MV-4-11 (cell line): ENCODE measurements at places on chromosomes 13 and 19.

- peak; percentile 54 for DNase-seq
Measured at GRCh38 chr19:8643860-8644653, 13.6 kb downstream of the NFILZ start.

GRCh38 chr13:49669735-49670309, 21.5 kb downstream of the EBPL start:
- peak; percentile 36 for DNase-seq

GRCh38 chr19:14347999-14348889, 33.0 kb upstream of the ADGRE5 start:
- DNase-seq: peak; percentile 41

DNA sequence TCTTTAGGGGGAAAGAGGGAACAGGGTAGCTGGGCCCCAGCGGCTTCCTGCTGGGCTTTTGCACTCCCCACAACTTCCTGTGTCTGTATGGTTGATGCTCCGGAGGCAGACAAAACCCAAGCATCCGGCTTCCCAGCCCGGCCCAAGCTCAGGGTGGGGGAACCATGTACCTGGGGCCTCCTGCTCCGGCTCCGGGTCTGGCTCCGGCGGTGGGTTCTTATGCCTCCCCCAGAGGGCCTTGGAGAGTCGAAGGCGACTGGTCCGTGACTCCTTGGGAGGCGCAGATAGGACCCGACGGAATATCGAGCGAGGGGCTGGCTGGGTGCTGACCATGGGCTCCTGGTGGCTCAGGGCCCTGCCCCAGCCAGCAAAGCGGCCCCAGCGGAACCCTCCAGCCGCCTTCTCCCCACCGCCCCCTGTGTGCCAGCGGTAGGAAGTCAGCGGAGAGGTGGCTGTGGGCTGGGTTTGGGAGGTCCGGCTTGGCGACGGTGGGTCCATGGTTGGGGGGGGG, 428 bp downstream of the RASAL3 start:
- peak; percentile 80 for DNase-seq

DNA sequence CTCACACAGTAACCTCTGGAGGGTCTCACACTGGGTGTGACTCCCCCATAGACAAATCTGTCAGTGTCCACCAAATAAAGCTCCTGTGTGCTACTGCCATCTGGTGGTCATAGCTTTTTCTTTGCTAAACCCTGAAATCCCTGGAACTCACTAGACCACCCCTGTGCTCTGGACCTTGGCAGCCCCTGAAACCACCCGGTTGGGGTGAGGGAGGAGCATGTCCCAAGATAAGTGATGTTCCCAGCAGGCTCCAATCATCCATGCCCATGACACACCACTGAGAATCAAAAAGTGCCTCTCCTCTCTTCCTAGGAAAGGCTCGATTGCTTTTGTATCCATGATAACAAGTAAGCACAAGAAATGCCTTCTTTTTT, 6.5 kb upstream of the HSD17B14 start:
- DNase-seq: peak; percentile 26

DNA sequence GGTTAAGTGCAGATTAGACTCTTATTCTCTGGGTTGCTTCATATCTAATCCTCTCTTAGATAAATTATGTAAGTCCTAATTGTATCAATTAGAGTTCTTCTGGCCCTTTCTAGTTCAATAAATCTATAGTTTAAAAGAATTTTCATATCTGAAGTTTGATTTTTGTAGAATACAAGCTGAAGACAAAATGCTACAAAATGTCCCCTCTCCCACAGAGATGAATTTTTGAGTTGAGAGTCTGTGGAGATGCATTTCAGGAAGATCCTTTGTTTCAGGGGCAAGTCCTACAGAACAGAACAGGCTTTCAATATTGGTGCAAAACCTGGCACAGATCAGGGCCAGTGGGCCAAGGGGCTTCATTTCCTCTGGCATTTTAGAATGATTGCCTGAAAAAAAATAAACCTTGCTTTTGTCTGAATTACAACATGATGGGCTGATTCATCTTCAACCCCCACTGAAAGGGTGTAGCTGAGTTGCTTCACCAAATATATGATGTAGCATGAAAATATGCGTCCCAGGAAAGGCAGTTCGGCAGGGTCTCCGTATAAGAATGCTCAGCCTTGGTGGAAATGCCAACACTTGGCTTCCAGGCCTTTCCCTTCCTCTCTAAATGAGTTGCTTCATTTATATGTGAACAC, 6.4 kb upstream of the IPO5 start:
- no peak for DNase-seq

- peak; percentile 57 for DNase-seq
Measured at GRCh38 chr13:41054212-41054877, 7.0 kb upstream of the WBP4 start.

DNA sequence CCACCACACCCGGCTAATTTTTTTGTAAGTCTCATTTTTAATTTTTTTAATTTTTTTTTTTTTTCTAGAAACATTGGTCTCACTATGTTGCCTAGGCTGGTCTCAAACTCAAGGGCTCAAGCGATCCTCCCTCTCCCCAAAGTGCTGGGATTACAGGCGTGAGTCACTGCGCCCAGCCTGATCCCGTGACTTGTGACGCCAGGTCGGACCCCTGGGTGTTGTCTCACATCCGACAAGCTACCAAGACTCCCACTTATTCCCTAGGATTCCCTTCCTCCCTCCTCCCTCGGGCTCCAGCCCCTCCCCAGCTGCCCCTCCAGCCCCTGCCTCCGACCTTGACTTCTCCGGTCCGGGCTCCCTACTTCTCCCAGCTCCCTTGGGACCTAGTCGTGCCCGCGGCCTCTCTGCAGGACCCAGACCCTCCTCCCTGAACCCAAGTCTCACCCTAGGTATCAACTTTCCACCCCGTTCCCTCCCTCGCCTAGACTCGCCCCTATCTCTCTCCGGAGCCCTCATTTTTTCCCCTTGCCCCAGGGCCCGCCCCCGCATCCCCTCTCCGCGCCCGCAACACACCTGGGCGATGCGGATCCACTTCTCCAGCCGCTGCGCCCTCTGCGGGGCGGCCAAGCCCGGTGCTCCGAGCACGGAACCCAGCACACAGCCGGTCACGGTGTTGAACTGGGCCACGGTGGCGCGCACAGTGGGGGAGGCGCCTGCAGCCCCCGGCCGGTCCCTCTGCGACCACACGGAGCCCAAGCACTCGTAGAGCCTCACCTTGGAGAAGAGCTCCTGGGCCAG, 13.1 kb downstream of the RGL3 start:
- no peak for DNase-seq

GRCh38 chr13:100176801-100177400, 88.0 kb downstream of the PCCA start:
- DNase-seq: no peak

DNA sequence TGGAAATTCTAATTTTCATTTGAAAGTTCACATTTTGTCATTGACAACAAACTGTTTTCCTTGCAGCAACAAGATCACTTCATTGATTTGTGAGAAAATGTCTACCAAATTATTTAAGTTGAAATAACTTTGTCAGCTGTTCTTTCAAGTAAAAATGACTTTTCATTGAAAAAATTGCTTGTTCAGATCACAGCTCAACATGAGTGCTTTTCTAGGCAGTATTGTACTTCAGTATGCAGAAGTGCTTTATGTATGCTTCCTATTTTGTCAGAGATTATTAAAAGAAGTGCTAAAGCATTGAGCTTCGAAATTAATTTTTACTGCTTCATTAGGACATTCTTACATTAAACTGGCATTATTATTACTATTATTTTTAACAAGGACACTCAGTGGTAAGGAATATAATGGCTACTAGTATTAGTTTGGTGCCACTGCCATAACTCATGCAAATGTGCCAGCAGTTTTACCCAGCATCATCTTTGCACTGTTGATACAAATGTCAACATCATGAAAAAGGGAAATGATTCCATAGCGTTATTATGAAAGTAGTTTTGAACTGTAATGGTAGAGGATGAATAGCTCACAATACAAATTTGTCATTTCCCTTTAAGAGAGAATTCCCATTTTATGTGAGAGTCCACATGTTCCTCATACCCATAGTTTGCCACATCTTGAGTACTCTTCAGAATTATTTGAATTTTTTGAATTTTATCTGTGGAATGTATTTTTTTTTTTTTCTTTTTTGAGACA, 2.6 kb downstream of the BRCA2 start:
- peak; percentile 88 for DNase-seq

- peak; percentile 70 for DNase-seq
Measured at GRCh38 chr13:31160857-31161556, 697 bp downstream of the HSPH1 start.

DNA sequence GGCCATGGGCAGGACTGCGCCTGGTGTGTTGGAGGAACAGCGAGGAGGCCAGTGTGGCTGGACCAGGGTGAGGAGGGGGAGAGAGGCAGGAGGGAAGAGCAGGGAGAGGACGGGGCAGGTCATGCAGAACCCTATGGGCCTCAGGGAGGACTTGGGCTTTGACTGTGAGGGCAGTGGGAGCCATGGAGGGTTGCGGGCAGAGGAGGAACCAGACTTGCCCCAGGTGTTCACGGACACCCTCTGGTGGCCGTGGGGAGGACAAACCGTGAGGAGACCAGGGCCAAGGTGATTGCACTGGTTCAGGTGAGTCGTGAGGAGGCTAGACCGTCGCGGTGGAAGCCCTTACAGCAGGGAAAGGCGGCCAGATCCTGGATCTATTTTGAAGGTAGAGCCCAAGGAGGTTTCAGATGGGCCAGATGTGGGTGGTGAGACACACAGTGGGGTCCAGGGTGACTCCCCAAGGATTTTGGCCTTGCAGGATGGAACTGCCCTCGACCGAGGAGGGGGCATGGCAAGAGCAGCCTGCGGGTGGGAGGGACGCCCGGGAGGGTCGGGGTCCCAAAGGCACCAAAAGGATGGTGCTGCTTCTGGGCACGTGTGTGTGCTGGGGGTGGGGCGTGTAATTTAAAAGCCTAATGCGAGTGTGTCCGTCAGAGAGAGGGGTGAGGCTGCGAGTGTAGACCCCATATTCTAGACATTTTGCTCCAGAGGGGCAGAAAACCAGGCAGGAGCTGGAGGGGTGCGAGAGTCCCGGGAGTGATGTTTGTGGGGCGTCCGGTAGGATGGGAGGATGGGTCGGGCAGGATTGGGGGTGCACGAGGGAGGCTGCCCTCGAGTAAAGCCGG, 2.7 kb upstream of the REXO1 start:
- DNase-seq: no peak

DNA sequence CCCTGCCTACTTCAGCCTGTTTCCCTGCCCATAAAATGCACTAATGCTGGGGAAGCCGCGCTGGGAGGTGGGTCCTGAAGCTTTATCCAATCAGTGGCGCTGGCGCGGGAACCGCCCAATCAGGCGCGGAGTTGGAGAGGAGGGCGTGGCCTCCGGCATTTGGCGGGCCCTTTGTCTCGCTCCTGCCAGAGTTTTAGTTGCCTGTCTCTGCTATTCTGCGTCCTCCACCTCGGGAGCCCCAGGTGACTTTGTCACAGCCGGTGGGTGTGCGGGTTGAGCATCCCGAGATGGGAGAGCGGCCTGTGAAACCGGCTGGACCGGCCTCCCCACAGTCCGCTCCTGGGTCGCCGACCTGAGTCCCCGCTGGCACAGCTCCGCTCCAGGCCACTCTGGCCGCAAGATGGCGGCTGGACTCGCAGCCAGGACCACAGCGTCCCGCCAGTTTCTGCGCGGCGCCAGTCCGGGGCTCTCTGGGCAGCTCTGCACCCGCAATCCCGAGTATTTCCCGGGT, 30.7 kb upstream of the ZNF429 start:
- DNase-seq: no peak

- DNase-seq: no peak
Measured at GRCh38 chr13:110684388-110685056, 21.4 kb downstream of the CARS2 start.

GRCh38 chr13:20482787-20483186, 42.9 kb downstream of the CRYL1 start:
- DNase-seq: no peak

DNA sequence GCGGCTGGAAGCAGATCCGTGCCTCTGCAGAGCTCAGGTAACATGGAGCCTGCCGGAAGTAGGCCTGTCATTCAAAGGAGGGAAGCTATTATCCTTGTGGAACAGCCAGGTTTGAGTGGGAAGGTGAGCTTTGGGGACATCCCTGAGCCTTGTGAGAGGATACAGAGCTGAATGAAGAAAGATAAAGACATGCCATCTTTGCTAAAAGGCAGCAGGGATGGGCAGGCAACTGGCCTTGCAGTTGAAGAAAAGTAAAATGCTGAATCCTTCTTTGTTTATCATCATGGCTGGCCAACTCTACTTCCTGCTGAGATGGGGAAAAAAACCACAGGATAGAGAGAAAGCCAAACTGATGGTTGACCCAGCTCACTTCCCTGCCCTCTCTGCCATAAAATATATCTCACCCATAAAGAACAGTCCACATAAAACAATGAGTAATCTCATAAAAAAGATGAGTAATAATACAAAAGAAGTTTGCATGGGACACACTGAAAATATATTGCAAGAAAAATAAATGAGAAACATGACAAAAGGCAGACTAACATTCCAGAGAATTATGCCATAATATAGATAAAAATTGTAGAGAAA, 226.3 kb downstream of the DLEU7 start:
- DNase-seq: peak; percentile 24

- DNase-seq: no peak
Measured at GRCh38 chr13:94696171-94696570, 16.2 kb downstream of the SOX21 start.

DNA sequence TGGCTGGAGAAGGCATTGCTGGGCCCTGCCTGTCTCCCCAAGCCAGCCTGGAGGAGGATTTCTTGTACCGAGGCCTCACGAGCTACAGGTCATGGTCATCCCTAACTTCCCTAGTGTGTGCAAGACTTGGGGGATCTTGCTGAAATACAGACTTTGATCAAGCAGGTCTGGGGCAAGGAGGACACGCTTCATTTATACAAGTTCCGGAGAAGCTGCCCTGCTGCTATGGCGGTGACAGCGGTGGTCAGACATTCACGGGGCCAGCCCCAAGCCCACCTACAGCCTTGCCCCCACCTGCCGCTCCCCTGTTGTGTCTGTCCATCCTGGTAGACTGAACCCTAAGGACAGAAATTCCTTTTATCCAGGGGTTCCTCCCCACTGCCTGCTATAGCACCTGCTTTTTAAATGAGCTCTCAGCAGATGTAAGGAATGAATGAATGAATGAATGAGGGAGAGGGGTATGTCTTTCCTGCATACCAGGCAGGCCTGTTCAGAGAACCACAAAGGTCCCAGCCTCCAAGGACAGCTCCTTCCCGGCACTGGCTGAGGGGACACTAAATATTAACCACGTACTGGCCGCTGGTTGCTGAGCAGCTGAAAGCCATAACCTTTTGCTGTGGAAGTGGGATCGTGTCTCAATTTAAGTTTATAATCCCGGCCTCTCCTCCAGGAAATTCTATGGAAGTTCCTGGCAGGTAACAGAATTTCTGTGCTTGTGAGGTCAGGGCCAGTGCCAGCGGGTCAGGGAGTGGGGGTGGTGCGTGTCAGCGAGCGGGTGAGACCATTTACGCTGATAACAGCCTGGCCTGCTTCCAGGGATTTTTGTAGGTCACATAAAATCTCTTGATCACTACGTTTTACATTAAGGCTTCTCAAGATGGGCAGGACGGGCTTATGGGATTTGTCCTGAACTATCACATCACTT, 27.1 kb downstream of the TSSK6 start:
- DNase-seq: no peak

GRCh38 chr13:97474349-97474980, 40.5 kb downstream of the RAP2A start:
- DNase-seq: no peak

DNA sequence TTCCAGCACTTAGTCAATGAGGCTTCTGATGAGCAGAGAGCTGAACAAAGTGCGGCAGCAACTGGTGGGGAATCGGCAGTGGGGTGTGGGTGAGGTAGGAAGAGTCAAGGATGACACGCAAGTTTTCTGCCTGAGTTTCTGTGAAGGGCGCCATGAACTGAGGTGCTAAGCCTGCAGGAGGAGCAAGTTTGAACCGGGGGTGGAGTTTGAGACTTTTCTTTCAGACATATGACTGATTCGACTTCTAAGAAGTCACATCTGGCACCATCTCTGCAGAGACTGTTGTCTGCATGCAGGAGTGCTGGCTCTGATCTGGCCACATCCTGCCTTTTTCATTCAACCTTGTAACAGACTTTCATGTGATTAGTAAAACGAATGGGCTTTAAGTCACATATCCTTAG, 14.8 kb upstream of the GPI start:
- DNase-seq: no peak
